NCI-H1105 (cell line): ENCODE measurements at places on chromosomes 6 and 20.

- DNase-seq: no peak
These were observed 129.0 kb upstream of the TNFAIP3 start for GRCh38 chr6:137737836-137738596.

DNA sequence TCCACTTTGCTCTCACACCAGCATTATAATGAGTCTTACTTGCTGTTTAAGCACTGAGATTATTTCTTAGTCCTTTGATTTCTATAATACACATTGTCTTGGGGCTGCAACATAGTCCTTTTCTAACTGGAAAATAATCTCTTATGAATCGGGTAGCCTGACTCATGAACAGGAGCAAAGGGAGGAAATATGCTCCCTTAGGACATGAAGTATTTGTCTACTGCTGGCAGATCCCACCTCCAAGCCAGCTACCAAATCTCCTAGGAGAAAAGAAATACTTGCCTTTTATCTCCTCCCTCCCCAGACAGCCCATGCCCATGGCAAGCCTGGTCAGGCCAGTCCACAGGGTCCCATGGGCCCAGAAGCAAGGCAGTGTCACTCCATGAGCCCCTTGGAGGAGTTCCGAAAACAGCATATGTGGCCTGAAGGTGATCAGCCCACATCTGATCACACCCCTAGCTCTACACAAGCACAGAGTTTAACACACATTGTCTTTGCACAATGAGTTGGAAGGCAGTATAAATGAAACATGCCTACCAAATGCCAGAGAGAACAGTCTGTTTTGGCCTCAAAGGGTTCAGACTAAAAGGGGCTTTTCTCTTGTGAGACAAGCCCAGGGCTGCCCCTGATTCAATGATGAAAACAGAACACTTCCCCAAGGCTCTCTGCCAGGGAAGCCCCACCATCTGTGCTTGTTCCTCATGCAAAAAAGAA lies 37.1 kb upstream of the SLC4A11 start:
- DNase-seq: no peak

DNA sequence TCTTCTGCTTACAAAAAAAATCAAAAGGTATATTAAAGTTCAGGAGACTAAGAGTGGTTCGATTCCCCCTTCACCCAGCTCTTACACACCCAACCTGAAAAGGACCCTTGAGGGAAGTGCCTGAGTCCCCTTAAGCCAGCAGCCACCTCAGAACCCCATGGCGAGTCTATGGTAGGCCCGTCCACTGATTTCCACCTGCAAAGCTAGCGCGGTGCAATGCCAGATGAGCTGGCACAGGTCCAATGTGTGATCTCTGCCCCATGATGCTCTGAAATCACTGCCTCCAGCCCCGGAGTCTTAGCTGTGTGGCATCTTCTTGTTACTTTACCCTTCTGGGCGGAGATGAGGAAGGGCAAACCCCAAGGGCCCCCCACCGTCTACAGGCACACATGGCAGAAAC lies 109.3 kb downstream of the SMOC2 start:
- DNase-seq: no peak

DNA sequence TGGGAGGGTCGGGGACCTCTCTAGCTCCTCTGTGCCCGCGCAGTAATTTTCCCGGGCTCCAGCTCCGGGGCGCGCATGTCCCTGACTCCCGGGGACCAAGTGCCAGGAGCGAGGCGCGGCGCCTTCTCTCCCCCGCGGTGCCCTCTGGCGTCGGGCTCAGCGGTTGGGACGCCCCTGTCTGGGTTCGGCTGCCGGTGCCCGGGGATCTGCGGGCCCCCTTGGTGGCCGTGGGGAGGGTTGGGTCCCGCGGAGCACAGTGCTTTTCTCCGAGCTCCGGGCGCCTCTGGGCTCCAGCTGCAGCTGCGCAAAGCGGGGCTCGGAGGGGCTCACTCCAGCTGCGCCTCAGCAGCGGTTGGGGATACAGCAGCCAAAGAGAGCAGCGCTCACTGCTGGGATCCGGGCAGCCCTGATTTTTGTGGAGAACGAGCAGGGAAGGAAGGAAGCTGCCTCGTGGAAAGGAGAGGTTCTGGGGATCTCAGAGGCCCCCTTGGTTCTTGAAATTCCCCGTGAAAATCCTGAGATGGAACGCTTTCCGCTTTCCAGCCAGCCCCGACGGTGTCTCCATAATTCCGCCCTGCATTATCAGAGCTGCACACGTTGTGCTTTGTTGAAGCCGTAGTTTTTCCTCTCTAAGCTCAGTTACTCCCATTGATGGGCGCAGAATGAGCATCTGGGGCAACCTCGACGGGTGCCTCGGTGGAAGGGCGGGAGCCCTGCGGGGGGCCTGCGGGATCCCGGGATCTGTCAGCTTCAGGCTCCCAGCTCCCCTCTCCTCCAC lies 861 bp downstream of the PPP1R14C start:
- no peak for DNase-seq

- DNase-seq: no peak
These were observed 23.9 kb upstream of the ASF1A start for GRCh38 chr6:118869894-118870589.

GRCh38 chr6:5275497-5275896 lies 14.2 kb downstream of the FARS2 start:
- DNase-seq: no peak
